Right lung (tissue), 10 donors: ENCODE measurements at places on chromosomes 7 and 10.
A peak's percentile ranks its signal among the peaks of the same experiment; 100 is the strongest.

DNA sequence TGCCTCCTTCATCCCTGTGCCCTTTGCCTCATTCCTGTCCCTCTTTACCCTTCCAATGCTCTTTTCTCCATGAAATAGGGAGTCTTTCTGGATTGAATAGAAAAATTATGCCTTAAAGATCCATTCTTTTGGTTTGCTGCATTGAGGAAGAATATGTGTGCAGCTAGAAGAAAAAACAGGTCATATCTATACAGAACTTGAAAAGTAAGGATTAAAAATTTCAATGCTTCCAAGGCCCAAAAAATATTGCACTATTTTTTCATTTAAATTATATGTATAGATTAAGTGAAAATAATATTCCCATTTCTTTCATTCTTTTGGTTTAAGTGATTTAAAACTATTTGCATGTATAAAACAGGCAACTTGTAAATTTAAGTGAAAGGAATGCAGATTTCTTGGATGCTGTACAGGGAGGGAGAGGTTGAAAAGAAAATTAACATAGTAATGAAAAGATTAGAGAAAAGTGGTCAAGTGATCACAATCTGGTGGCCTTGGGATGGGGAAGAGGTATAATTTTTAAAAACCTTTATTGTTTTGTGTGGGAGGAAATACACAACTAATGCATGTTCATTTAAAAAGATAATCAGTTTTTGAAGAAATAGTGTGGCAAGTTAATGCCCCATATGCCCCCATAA, 18.5 kb upstream of the EVX1 start:
- no peak for DNase-seq

GRCh38 chr7:8582728-8583127, 149.3 kb downstream of the NXPH1 start:
- no peak for DNase-seq

DNA sequence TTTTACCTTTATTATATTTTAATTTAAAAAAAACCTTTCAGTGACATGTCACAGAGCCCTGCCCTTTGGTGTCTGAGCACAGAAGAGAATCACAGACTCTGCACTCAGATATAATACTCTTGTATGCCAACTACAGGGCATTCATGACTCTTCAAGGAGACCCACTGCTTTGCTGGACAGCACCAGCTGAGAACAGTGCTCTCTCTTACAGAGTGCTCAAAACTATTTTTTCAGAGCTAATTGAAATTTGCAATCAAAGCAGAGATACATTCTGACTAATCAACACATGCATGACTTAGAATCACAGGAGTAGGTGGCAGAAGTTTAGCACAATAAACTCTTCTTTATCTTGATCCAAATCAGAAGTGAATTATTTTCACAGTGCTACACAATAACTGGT, 99.1 kb downstream of the OSBPL3 start:
- no peak for DNase-seq

GRCh38 chr10:52918714-52919305, 146.2 kb upstream of the MBL2 start:
- DNase-seq, result no peak

DNA sequence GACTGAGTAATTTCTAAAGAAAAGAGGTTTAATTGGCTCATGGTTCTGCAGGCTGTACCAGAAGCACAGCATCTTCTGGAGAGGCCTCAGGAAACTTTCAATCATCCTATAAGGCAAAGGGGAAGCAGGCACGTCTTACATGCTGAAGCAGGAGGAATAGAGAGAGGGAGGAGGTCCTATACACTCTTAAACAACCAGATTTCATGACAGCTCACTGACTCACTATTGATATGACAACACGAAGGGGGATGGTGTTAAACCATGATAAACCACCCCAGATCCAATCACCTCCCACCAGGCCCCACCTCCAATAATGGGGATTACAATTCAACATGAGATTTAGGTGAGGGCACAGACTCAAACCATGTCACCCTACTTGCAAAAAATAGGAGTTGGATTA, 201.5 kb downstream of the CDK14 start:
- DNase-seq, result no peak

DNA sequence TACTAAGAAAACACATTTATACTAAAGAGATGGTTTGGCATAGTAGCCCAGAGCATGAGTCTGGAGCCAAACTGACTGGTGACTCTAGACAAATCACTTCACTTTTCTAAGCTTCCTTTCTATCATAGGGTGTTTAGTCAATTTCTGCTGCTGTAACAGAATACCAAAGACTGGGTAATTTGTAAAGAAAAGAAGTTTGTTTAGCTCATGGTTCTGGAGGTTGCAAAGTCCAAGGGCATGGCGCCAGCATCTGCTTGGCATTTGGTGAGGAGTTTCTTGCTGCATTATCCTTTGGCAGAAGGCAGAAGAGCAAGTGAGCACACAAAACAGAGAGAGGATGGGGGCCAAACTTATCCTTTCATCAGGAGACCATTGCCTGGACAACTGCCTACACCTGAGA, 146.3 kb downstream of the CHCHD3 start:
- no peak for DNase-seq

GRCh38 chr7:2517026-2517425, 2.5 kb upstream of the LFNG start:
- no peak for DNase-seq

DNA sequence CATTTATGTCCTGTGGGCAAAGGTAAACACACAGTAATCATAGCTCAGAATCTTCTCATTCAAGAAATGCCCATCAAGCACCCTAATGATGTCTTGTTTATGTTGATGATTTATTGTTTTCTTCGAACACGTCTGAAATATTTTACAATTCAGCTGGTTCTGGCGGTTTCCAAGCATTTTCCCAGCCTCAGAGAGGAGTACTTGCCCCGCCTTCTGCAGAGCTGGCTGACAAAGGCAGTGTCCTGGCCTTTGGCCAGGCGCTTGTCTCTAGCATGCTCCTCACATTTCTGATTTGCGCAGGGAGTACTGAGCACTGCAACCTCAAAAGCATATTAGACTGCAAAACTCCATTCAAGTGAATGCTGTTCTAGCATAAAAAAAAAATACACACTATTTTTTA, 314.2 kb upstream of the GNAI1 start:
- peak; percentile 82 for DNase-seq

DNA sequence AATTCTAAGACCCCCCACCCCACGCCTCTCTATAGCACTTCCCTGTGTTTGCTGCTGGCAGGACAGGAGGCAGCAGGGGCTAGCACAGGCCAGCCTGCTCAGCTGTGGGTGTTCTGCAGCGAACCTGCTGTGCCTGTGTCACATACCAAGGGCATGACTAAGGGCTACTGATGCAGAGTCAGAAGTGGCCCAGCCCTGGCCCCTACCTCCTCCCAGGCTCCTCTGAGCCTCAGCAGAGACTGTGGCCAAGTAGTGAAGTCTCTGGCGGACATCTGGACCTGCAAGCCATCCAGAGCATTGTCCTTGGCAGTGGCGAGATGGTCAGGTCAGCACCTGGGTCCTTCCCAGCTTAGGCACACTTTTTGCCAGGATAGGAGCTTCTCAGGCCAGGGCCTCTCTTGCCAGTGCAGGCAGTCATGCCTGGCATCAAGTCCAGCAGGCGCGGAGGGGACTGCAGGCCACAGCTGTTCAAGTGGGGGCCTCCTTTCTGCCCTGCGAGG, 116.3 kb upstream of the RET start:
- DNase-seq, result no peak

- DNase-seq, result no peak
Observed at GRCh38 chr7:70589590-70589989, 542.4 kb upstream of the GALNT17 start.

GRCh38 chr7:32074787-32075585, 4.8 kb upstream of the PDE1C start:
- DNase-seq, result no peak

DNA sequence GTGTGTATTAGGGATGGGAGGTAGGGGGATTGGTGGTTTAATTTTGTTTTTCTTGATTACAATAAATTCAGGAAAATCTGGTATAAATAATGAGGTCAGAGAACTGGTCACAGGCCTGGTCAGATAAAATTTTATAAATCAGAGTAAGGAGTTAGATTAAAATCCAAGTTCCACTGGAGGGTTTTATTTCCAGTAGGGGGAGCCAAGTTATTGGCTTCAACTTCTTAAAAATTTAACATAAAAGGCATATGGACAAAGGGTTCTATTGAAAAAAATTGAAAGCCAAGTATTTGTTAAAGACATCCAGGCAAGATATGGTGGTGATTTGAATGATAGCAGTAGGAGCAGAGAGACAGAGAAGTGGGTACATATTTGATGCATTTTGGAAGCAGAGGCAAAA, 763.3 kb downstream of the SORCS1 start:
- no peak for DNase-seq

DNA sequence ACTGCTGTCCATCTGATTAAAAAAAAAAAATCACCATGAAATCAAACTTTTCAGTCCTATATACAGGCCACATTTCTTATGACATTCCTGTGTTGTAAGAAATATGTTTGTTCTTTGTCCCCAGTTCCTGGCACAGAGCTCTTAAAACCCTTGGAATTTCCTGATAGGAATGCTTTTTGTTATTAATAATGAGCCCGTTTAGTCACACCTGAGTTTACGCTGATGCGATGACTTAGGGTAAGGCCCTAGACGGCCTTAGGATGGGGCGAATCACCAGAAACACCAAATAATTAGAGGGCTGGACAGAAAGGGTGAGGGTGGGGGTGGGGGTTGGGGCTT, 17.5 kb downstream of the TSPAN15 start:
- DNase-seq, result no peak

GRCh38 chr10:79367426-79368189, 20.3 kb downstream of the PPIF start:
- DNase-seq, result no peak
